ENCODE measurements at places on chromosomes 5 and 9. TPM values are rescaled to one million over a fixed set of nuclear protein-coding genes. Genes with fewer than 3 reads are reported as not detected.

- H3K36me3 ChIP-seq, result peaks cover 72% of the 10 kb centered on the region
- peak overlapping the region; percentile 81 for H3K27ac ChIP-seq
- H3K4me1 ChIP-seq, result peaks cover 87% of the 10 kb centered on the region
- no peak for DNase-seq
These were observed 9.8 kb downstream of the SEMA4D start for GRCh38 chr9:89488131-89488530.

OCLN gene
- total RNA-seq, result 0.43 TPM

- H3K27me3 ChIP-seq, result no peaks in the 10 kb centered on the region
- H3K27ac ChIP-seq, result peak overlapping the region; percentile 42
- peaks cover 47% of the 10 kb centered on the region for H3K4me1 ChIP-seq
- no peak for DNase-seq
These were observed 35.6 kb downstream of the CD180 start for GRCh38 chr5:67160985-67161384.

DNA sequence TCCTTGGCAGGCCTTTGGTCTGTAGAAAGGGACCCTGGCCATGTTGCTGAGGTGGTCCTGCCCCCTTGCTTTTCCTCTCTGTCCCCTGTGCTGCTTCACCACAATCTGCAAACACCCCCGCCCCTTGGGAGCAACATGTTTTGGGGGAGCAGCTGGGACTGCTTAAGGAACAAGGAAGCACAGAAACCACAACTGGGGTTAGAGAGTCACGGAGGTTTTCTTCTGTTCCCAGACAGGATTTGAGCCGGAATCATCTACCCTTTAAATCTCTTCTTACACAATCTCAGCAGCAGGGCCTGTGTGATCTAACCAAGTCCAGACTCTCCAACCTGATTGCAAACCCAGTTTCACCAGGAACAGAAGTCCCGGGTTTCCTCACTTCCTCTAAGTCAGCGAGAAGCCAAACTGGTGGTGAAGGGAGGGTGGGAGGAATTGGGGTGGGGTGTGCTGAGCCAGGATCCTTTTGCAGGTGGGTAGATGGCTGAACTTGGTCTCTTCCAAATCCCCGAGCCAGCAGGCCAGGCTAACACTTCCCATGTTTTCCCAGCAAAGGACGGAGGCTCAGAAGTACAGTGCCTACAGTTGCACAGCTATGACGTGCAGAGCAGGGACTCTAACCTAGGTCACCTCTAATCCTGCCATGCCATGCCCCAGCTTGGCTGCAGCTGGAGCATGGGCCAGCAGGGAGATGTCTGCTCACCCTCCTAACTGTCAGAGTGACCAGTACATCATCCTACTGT, 25.0 kb downstream of the SH3PXD2B start:
- no peaks in the 10 kb centered on the region for H3K4me1 ChIP-seq
- H3K27ac ChIP-seq, result no peak overlapping the region
- H3K4me3 ChIP-seq, result no peak overlapping the region
- no peaks in the 10 kb centered on the region for H3K27me3 ChIP-seq

DNA sequence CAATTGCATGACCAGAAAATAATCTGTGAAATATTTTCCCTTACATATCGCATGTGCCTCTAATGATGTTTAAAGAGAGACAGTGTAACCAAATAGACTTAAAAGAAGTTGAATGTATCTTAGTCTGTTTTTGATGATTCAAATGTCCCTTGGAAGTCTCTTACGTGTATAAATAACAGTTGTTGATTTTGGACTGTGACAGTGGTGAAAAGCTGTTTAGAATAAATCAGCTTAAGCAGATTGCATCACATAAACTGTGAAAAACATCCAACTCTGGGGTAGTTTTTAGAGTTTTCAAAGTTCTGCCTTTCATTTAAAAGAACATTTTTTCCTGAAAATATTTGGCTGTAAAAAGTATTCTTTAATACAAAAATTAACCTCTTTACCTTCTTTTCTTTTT, 301.1 kb downstream of the PRR16 start:
- no peak for DNase-seq
- H3K27ac ChIP-seq, result no peak overlapping the region
- no peaks in the 10 kb centered on the region for H3K27me3 ChIP-seq
- H3K4me3 ChIP-seq, result no peak overlapping the region
- no peaks in the 10 kb centered on the region for H3K36me3 ChIP-seq

GZMA gene
- total RNA-seq, result 1.6 TPM

GRCh38 chr5:10935536-10935935, 174.5 kb upstream of the DAP start:
- no peaks in the 10 kb centered on the region for H3K4me1 ChIP-seq
- no peaks in the 10 kb centered on the region for H3K36me3 ChIP-seq
- H3K27me3 ChIP-seq, result peaks cover 8% of the 10 kb centered on the region
- DNase-seq, result no peak
- no peak overlapping the region for H3K27ac ChIP-seq

BTNL8 gene
- total RNA-seq, result 0.12 TPM

DNA sequence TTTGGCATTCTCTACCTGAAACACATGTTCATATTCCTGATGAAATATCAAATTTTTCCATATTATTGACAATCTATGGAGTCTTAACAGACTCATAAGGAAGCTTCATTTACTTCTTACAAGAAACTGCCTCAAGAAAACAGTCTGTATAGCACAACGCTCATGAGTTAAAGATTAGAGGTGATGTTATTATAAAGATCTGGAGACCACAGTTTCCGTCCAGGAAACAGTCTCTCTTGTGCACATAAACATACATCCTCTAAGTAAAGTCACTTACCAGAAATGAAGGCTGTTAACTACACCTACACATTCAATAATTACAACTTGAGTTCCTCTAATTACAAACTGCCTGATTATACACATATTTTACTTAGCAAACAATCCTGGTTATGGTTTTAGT, 86.9 kb downstream of the RAPGEF6 start:
- H3K4me3 ChIP-seq, result peak overlapping the region; percentile 83
- peak overlapping the region; percentile 95 for H3K27ac ChIP-seq
- peaks cover 58% of the 10 kb centered on the region for H3K36me3 ChIP-seq
- H3K4me1 ChIP-seq, result peaks cover 73% of the 10 kb centered on the region

DNA sequence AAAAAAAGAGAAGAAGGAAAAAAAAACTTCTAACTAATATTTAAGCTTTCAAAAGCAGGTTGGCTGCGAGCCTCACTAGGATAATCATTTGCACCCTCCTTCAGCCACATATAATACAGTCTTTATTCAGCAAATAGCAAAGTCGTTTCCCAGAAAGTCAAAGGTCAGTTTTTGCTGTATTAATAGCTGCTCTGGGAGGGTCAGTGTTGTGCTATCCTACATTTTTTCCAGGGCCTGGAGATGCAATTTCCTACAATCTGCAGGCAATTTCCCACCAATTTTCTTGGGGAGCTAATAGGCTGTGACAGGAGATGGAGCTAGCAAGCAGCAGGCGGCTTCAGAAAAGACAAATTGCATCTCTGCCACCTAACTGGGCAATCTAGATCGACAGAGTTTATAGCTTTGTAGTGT, 136.8 kb downstream of the TLE1 start:
- H3K4me1 ChIP-seq, result no peaks in the 10 kb centered on the region
- H3K27ac ChIP-seq, result no peak overlapping the region
- peaks cover 7% of the 10 kb centered on the region for H3K27me3 ChIP-seq
- H3K36me3 ChIP-seq, result no peaks in the 10 kb centered on the region
- DNase-seq, result no peak

CDH12 gene
- not detected for total RNA-seq

GRCh38 chr5:166561759-166562158, 1729.7 kb upstream of the WWC1 start:
- H3K27me3 ChIP-seq, result no peaks in the 10 kb centered on the region
- DNase-seq, result no peak
- H3K36me3 ChIP-seq, result no peaks in the 10 kb centered on the region
- H3K27ac ChIP-seq, result no peak overlapping the region
- no peaks in the 10 kb centered on the region for H3K4me1 ChIP-seq

DNA sequence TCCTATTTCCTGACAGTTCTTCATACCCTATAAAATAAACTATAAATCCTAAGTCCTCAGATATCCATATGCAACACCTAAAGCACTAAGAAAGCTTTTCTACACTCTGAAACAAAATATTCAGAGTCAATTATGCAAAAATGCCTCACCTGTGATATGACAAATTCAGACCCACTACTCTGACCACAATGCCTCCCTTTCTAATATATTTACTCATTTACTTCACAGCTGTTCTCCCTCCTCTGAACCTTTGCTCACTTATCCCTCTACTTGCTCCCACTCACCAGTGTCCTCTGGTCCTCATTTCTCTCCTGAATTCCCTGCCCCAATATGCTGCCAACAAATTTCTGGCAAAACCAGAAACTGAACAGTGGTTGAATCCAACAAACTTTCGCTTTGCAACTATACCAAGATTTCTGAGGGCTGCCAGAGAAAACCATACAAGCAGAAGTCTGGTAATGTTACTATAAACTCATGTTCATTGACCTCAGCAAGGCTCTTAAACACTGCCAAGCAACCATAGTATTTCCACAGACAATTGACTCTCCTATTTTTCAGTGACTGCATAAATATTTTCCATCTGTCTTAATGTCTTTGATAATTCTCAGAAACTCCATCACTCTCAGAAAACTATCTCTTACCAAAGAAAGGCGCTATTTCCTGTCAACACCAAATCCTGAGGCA, 7.1 kb downstream of the CCNH start:
- H3K36me3 ChIP-seq, result peaks cover 58% of the 10 kb centered on the region
- H3K4me3 ChIP-seq, result peak overlapping the region; percentile 14
- H3K27me3 ChIP-seq, result no peaks in the 10 kb centered on the region
- H3K27ac ChIP-seq, result peak overlapping the region; percentile 83

- peaks cover 64% of the 10 kb centered on the region for H3K27me3 ChIP-seq
- H3K27ac ChIP-seq, result no peak overlapping the region
- no peaks in the 10 kb centered on the region for H3K4me1 ChIP-seq
- H3K4me3 ChIP-seq, result no peak overlapping the region
- no peak for DNase-seq
These were observed 30.6 kb downstream of the NKX2-5 start for GRCh38 chr5:173204185-173204979.

Measured in activated naive CD8-positive, alpha-beta T cell treated with anti-CD3 and anti-CD28 coated beads for 36 hours (primary cell).